ENCODE measurements at places on chromosomes 16 and 17.
A peak's percentile ranks its signal among the peaks of the same experiment; 100 is the strongest.

DNA sequence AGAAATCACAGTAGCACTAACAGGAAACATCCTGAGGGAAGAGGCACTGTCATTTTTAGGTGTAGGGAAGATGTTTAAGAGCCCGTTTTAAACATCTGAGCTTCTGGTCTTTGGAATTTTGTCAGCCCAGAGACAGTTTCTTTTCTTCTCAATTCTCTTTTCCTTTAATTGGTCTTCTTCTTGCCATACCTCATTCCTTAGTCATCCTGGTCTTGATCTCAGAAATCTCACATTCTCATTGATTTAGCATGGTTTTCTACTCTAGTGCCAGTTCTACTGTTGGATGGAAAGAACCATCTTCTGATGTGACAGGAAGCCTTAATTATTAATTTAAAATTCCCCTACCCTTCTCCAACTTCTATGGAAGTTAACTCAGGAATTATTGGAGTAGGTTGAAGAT is 25.4 kb downstream of the BMERB1 start:
- DNase-seq: no peak

DNA sequence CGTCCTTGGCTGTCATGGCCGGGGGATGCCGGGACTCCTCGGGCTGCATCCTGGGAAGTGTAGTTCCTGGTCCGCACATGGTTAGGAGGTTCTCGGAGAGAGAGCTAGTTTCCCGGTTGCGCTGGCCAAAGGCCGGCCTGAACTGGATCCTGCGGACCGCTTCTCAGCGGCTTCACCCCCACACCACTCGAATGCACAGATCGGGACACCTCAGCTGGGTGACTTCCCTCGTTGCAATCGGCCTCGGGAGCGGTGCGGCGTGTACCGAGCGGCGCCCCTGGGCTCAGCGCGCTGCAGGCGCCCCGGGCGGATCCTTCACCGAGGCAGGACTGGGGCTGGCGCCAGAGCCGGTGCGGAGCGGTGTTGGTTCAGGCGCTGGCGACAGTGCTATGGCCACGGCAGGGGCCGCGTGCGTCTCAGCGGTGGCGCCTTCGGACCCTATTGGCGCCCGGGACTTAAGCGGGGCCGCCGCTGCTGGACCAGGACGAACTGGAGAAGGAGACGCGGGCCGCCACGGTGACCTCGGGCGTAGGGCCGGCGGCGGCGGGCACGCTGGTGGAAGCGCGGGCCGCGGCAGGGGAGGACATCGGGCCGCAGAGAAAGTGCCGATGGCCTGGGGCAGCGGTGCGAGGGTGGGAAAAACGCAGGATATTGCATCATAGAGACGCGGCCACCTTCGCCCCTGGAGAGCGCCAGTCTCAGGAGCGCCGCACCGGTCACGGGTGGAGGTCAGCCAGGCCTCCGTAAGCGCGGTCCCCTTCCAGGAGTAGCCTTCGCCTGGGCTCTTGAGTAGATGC is 11.4 kb downstream of the ZNF629 start:
- DNase-seq: peak; percentile 50

- peak; percentile 18 for DNase-seq
These were observed 1.0 kb downstream of the LITAF start for GRCh38 chr16:11585460-11586377.

GRCh38 chr17:47279062-47279801 is 25.6 kb downstream of the ITGB3 start:
- no peak for DNase-seq

GRCh38 chr16:86202760-86203426 is 303.9 kb downstream of the IRF8 start:
- no peak for DNase-seq

DNA sequence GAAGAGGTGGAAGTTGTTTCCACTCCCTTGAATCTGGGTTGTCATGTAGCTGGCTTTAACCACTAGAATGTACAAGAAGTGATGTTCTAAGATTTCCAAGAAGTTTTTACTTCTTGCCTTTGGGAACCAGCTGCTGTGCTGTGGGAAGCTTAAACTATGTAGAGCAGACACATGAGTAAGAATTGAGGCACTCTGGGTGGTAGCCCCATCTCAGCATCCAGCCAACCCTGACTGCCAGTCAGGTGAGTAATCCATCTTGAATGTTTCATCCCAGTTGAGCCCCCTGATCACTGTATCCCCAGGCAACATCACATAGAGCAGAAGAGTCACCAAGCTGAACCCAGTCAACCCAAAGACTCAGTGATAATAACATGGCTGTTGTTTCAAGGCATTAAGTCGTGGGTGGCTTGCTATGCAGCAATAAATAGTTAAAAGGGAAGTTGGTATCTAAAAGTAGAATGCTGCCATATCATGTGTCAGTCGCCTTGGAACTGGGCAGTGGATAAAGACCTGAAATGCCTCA is 62.8 kb upstream of the GPR139 start:
- DNase-seq: no peak

DNA sequence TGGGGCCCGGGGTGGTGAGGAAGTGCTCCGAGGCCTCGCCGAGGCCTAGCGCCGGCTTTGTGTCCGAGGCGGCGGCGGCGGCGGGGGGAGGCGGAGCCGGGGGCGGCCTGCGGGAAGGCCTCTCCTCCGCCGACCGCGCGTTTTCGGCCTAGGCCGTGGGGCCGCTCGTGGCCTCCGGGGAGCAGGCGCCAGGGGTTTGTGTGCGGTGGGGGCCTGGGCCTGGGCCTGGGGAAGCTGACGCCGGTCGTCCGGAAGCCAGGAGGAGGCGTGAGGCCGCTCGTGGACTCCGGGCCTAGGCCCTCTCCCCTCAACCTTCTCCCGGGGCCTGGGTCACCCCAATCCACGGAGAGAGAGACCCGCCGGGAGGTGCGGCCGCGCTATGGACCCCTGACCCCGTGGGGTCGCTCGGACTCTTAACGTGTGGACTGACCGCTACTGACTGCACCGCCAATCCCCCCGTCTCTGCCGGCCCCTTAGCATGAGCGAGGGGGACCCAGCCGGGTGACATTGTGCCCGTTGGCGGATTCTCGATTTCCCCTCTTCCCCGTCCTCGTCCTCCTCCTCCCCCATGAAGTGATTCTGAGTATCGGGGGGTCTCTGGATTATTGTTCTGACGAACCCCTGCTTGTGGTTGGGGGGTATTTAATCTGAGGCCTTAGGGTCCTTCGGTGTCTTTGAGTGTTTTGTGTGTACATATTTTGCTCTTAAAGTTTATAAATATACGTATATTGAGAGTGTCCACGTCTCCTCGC is 660 bp downstream of the RBBP6 start:
- no peak for DNase-seq

DNA sequence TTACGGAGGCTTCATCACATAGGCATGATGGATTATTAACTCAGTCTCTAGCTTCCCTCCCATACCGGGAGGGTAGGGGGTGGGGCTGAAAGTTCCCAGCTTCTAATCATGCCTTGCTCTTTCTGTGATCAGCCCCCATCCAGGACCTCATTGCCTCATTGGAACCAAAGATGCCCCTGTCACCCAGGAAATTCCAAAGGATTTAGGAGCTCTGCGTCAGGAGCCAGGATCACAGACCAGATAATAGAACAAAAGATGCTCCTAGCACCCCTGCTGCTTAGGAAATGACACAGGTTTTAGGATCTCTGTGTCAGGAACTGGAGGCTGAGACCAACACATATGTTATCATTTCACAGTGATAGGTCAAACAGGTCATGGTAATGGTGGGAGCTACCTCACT is 9.7 kb downstream of the USB1 start:
- no peak for DNase-seq

- DNase-seq: no peak
These were observed 48.7 kb upstream of the ADORA2B start for GRCh38 chr17:15896277-15896676.

GRCh38 chr17:32016231-32016630 is 9.0 kb downstream of the LRRC37B start:
- peak; percentile 50 for DNase-seq

DNA sequence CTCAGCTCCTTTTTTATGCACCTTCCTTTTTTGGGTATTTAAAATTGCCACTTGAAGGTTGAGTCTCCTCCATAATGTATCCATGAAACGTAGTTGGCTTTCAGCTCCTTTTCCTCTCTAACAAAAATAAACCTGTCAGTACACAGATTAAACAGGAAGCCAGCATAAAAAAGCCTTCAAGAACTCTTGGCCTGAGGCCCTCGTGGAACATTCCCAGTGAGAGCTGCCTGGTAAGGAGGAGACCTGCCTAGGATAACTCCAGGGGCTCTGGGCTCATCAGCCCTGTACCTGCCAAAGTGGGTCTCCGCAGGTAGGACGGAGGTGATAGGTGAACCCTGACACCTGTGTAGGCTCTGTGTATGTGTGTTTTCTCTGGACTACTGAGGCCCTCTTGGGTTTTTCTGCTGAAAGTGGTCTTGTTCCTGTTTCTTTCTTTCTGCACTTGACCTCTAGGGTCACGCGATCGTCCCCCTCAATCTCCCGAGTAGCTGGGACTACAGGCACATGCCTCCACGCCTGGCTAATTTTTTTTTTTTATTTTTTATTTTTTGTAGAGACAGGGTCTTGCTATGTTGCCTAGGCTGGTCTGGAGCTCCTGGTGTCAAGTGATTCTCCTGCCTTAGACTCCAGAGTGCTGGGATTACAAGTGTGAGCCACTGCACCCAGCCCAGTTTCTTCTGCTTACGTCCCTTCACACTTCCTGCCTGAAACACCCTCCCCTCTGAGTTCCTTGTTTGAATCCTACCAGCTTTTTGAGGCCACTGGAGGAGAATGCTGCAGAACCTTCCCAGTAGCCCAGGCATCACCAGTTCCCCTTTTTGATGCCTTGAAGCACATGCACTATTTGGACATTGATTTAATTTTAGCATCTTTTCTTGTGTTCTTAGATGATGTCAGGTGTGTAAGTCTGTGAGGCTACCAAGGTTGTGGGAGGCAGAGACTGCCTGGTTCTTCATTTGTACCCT is 9.8 kb downstream of the PGS1 start:
- DNase-seq: peak; percentile 85

DNA sequence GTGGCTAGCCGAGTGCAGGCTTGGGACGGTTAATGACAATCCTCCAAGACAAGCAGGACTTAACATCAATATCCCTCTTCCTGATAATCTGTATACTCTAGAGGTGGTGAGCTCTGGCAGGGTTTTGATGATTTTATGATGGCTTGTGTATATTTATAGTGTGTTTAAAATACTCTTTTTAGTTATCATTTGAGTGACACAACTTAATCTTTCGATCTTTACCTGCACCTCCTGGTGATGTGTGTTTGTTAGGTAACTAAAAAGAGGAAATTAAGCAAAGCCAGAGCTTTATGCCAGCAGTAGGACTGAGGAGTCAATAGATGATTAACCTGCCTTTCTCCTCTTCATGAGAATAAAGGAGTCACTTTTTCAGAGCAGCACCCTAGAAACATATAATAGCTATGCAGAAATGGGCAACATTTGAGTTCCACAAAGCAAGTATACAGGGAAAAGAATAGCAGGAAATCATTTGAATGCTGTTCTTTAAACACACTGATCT is 210.5 kb downstream of the IRX3 start:
- DNase-seq: no peak

GRCh38 chr17:66652840-66653507 is 181.9 kb upstream of the CACNG5 start:
- no peak for DNase-seq

- no peak for DNase-seq
These were observed 454.9 kb downstream of the SOX9 start for GRCh38 chr17:72575542-72576233.

DNA sequence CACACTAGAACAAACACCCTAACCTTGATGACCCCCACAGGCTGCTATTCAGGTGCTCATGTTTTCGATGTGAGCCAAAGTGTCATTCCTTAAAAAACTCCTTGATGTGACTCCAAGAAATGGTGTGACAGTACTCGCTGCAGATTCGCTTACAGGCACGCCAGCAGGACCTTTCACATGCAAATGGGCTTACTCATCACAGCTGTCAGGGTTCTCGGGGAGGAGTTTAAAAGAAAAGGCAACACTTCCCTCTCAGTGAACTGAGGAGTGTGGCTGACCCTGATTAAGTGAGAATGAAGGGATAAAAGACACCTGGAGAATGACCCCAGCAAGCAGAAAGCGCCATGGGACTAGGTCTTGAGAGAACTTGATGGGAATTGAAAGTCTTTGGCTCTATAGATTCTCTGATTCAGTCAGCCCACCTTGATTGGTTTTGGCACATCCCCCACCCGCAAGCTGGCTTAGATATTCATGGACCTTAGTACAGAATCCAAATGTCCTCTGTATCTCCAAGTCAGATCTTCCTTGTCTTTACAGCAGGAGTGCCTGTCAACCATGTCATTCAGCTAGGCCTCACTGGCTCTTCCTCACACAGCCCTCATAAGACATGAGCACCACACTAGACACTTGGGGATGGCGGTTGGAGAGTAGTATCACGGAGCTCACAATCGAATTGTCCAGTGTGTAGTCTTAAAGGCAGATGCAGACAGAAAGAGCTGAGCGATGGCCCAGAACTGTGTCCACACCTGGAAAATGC is 82.6 kb downstream of the HIC1 start:
- no peak for DNase-seq

DNA sequence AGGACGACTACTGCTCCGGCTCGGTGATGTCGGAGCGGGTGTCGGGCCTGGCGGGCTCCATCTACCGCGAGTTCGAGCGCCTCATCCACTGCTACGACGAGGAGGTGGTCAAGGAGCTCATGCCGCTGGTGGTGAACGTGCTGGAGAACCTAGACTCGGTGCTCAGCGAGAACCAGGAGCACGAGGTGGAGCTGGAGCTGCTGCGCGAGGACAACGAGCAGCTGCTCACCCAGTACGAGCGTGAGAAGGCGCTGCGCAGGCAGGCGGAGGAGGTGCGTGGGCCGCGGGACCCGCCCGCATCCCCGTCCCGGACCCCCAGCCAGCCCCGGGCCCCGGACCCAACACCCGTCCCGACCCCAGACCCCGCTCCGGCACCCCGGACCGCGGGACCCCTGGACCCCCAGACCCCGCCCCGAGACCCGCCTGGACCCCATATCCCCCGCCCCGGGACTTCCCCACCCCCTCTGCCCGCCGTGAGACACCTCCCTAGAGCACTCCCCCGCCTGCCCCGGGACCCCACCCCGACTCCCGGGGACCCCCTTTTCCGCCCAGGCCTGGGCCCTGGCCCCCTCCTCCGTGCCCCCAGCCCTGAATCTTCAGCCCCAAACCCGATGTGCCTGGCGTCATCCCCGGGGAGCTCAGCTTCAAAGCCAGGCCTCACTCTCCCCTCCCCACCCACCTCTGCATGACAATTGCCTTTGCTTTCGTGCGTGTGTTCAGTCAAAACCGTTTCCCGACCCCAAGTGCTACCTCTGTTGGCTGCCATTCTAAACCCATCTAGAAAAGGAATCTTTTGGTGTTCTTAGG is 594 bp downstream of the MAPK8IP3 start:
- DNase-seq: no peak

DNA sequence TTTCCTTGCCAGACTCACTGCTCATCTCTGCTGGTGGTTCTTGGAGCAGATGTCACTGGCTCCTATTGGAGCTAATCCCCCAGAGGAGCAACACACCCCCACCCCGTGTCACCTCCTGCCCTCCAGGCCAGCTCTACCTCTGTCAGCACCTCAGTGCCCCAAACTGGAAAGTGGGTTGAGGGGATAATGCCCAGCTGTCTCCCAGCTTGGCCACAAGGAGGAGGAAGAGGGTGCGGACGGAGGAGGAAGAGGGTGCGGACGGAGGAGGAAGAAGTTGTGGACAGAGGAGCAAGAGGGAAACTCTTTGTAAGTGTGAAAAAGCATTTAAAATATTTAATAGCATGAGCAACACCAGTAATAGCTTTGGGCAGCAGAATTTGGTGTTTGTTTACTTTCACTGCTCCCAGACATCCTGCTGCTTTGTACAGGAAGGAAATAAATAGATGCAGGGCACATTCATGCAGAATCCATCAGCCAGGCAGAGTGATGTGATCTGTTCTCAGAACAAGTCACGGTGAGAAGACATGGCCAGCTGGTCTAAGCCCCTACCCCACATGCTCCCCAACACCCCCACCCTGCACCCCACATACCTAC is 82.5 kb downstream of the C17orf67 start:
- DNase-seq: no peak

GRCh38 chr16:20073203-20074098 is at the start of gene GPR139:
Gene GPR139, minus strand, starts transcription at chr16:20073890. Its CDS starts 274 bp downstream, at chr16:20073616.
- DNase-seq: no peak
